Neural progenitor cell (in vitro differentiated cells): ENCODE measurements at places on chromosomes 6 and 20. TPM values are rescaled to one million over a fixed set of nuclear protein-coding genes. Genes with fewer than 3 reads are reported as not detected.

DNA sequence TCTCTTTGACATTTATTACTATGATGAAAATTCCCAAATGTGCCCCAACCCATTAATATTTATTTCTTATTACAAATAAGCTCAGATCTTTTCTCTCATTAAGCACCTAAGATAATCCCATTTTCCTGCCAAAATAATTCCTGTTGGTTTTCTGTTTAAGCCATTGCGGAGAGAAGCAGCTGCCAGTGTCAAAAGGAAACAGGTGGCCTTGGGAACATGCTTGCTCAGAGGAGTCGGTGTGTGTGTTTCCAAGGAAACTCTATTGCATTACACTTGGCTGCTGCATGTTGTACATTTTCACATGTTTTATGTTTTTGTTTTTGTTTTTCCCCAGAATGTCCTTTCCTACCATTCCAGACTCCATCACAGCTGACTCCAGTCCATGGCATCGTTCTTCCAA lies 56.4 kb downstream of the CD24 start:
- DNase-seq = no peak
- no peaks in the 10 kb centered on the region for H3K4me1 ChIP-seq
- H3K36me3 ChIP-seq = no peaks in the 10 kb centered on the region
- no peak overlapping the region for H3K27ac ChIP-seq

The REPS1 gene
- 86.1 and 97.5 TPM in 2 replicates for total RNA-seq

The PPIL6 gene
- total RNA-seq = 4.8 and 7.9 TPM in 2 replicates

- H3K36me3 ChIP-seq = no peaks in the 10 kb centered on the region
- H3K4me1 ChIP-seq = no peaks in the 10 kb centered on the region
- no peak for DNase-seq
- no peak overlapping the region for H3K27ac ChIP-seq
- H3K4me3 ChIP-seq = no peak overlapping the region
These were observed 178.6 kb downstream of the BACH2 start for GRCh38 chr6:90118069-90118468.

DNA sequence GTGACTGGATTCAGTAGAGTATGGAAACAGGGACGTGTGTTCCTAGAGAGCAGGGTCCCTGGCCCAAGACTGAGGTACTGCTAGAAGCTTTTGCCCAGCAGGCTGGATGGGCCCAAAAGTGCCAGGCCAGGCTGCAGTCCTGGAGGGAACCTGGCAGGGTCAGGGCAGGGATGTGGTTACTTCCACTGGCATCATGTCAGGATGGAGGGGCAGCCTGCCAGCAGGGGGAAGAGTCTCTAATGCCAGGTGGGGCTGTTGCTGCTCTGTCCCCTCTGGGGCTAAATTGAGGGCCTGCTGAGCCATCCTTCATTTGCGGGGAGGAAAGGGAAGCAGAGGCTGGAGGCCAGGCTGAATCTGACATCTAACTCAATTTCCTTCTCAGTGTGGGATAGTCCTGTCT lies 17.2 kb downstream of the ZDHHC14 start:
- no peaks in the 10 kb centered on the region for H3K36me3 ChIP-seq
- H3K4me3 ChIP-seq = no peak overlapping the region
- DNase-seq = no peak
- H3K27ac ChIP-seq = no peak overlapping the region

The TFAP2D gene
- total RNA-seq = not detected in 2 replicates

GRCh38 chr6:81834141-81834681 lies 81.7 kb upstream of the TENT5A start:
- no peak for DNase-seq
- no peak overlapping the region for H3K4me3 ChIP-seq
- H3K27ac ChIP-seq = no peak overlapping the region
- no peaks in the 10 kb centered on the region for H3K36me3 ChIP-seq

DNA sequence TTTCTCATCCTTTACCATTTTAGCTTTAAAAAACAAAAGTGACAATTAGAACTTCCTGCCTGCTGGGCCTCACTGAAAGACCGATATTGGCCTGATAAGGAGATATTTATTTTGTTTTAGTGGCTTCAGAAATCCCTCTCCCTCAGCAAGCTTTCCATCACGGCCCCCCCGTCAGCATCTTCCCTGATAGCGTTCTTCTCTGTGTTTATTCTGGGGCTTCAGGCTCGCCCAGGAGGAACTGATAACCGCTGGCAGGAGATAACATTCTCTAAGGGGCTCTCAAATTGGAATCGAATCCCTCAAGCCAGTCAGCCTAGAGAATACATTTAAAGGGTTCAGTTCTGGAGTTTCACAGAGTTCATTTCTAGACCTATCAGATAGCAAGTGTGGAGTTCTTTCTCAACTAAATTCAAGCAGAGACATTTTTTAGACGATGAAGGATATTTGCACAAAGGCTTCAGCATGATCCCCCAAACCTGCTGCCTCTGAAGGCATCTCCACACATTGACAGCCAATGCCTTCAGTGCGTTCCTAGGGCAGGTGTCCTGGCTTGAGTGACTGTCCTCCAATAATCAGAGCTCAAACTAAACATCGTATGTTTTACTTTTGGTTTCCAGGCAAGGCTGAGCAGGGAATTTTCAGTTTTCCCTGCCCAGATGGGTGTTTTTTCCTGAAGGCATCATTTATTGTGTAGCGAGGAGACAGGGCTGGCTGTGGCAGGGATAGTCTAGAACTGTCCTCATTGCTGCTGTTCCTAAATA lies 17.0 kb downstream of the PRDM1 start:
- H3K27me3 ChIP-seq = peaks cover 10% of the 10 kb centered on the region
- DNase-seq = no peak
- no peak overlapping the region for H3K27ac ChIP-seq
- H3K4me1 ChIP-seq = peaks cover 27% of the 10 kb centered on the region

The LAMA2 gene
- total RNA-seq = 0.68 and 1.5 TPM in 2 replicates

DNA sequence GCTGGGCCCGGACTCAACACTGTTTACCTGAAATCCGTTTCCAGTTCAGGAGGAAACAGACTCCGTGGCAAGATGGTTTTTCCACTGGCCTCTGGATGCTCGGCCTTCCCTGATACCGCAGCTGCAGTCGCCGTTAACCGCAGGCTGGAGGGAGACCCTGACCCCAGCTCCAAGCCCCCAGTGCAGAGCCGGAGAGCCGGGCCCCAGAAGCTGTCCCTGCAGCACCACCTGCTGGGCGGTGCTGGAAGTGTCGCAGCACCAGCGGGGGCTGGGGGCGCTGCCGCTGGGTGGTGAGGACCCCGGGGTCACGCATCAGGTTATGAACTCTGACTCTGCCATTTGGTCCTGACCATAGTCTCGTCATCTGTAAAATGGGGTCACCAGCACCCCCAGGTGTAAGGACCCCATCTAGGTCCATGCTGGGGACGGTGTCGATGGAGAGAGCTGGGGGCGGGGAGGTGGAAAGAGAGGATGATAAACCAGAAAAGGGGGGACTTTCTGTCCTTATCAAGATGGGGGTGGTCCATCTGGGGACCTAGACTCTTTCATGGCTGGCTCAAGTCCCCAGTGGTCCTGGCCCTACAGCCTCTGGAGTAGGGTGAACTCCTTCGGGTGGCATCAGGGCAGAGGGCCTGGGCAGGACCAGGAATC lies 20.8 kb upstream of the CHRNA4 start:
- H3K4me3 ChIP-seq = no peak overlapping the region
- no peaks in the 10 kb centered on the region for H3K36me3 ChIP-seq
- no peak overlapping the region for H3K27ac ChIP-seq
- H3K4me1 ChIP-seq = peaks cover 17% of the 10 kb centered on the region
- no peaks in the 10 kb centered on the region for H3K27me3 ChIP-seq

DNA sequence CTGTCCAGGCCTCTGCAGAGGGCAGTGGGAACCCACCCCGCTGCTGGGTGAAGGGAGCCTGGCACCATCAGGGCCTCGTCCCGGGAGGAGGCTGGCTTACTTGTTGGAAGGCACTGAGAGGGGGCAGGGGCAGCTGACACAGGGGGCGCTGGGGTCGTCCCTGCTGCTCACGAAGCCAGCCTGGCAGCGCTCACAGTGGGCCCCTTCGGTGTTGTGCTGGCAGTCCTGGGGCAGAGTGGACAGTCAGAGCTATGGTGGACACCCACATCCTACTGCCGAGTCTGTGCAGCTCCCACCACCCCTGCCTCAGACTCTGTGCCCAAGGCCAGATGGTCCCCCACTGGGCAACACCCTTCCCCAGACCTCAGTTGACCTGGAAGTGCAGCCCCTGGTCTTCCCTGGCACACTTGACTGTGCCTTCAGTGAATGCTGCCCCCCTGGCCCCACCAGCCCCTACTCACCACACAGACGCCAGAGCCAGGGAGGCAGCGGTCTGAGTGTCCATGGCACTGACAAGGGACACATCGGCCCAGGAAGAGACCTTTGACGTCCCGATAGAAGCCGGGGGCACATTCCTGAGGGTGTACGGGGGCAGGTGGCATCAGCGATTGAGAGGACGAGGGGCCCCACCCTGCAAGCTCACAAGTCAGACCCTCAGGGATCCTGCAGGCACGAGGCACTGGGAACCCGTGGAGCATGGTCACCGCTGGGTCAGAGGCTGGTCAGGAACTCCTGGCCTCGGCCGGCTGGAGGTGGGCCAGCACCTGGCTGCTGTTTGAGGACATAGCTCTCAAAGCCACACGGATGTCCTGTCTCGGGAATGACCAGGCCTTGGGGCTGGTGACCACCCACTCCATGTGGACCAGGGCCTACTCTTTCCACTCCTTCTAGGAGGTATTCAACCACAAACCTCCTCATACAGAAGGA lies 21.4 kb downstream of the ADRM1 start:
- no peaks in the 10 kb centered on the region for H3K27me3 ChIP-seq
- no peak for DNase-seq
- H3K4me3 ChIP-seq = no peak overlapping the region
- no peaks in the 10 kb centered on the region for H3K4me1 ChIP-seq
